ENCODE measurements at places on chromosomes 11 and 22. TPM values are rescaled to one million over a fixed set of nuclear protein-coding genes. Genes with fewer than 3 reads are reported as not detected.

PAMR1 gene
- 46.7 TPM for total RNA-seq

DNA sequence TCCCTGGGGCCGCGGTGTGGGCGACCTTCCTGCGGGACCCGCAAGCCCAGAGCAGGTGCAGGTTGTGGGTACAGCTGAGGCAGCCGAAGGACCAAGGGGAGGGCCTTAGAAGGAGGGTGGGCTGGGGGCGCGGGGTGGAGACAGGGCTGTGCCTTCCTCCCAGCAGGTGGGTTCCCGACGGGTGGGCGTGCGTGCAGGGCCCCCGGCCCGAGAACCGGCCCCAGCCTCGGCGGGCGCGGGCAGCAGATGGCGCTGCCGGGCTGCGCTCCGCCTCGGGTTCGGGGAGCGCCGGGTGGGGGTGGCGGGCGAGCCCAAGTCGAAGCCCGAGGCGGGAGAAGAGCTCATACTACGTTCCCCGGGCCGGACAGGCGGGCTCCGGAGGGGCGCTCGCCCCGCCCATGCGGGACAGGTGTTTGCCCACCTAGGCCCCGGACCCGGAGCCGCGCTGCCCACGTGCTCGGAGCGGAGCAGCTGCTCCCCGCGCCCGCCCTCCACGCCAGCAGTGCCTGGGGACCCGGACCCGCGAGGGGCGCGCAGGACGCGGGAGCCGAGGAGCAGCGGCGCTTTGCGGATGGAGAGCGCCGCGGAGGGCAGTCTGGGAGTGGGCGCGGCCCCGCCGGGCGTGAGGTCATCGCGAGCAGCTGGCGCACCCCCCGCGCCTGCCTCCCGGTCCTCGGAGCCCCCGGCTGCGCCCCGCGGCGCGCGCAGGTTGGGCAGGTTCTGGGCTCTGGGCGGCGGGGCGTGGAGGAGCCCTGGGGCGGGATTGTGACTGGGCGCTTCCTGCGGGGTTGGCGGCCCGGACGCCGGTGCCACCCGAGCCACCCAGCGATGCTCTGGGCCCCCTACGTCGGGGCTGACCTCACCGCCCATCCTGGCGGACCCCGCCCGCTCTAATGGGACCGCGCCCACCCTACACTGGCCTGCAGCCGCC lies 25.3 kb downstream of the DUSP8 start:
- no peak for DNase-seq
- H3K4me1 ChIP-seq, result peaks cover 30% of the 10 kb centered on the region
- H3K27ac ChIP-seq, result peak overlapping the region; percentile 33
- H3K36me3 ChIP-seq, result no peaks in the 10 kb centered on the region

GRCh38 chr22:41367039-41367679 lies 14.6 kb upstream of the TEF start:
- peaks cover 38% of the 10 kb centered on the region for H3K4me1 ChIP-seq
- peak overlapping the region; percentile 47 for H3K4me3 ChIP-seq
- H3K36me3 ChIP-seq, result no peaks in the 10 kb centered on the region

DNA sequence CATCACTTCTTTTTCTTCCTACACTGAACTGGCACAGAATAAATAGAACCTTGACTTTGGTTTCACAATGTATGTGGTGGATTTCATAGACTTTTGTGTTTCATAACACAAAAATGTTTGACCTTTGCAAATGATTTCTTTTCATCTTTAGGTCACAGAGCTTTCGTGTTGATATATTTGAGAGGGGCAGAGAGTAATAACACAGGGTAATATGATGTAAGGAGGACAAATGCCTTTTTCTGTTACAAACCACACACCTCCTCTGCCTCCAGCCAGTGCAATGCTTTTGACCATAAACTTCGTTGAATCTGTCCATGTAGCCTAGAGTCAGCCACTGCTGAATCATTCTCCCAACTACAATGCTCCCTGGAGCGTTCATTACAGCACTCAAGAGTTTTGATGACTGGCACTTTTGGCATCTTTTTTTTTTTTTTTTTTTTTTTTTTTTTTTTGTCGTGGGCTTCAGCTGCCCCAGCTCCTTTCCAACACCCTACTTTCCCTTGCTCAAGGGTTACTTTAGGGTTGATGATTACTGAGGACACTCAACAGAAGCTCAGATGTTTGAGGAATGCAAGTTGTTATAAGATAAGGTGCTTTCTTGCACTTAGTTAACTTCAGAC lies 11.4 kb upstream of the CAT start:
- H3K27me3 ChIP-seq, result no peaks in the 10 kb centered on the region
- H3K36me3 ChIP-seq, result no peaks in the 10 kb centered on the region
- no peak overlapping the region for H3K27ac ChIP-seq
- no peak overlapping the region for H3K4me3 ChIP-seq
- peaks cover 11% of the 10 kb centered on the region for H3K4me1 ChIP-seq

DNA sequence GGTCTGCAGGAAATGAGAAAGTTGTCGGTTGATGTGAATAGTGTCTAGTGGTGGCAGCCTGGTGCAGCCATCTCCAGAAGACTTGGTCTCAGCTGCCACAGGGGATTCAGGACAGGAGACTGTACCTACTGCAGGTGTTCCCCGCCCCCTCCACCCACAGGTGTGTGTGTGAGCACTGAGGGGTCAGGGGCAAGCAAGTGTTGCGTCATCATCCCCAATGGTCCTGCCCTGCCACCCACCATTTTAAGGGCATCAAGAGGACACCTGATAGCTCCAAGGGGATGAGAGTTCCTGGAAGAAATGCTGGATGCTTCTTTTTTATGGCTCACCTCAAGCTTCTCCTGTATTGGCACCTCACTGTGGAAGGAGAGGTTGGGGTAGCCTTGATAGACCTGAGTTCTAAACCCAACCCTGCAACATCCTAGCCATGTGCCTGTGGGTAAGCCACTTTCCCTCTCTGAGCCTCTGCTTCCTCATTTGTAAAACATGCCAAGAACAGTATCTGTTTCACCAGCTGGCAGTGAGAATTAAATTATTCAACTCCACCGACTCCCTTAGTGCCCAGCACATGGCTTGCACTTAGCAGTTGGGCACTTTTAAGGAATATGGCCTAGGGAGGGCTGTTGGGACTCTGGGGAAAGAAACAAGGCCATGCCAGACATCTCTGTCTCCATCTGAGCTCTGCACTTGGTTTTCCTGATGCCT lies 6.1 kb downstream of the C11orf91 start:
- DNase-seq, result no peak
- no peaks in the 10 kb centered on the region for H3K27me3 ChIP-seq
- H3K36me3 ChIP-seq, result no peaks in the 10 kb centered on the region
- H3K4me1 ChIP-seq, result peaks cover 55% of the 10 kb centered on the region

- H3K4me3 ChIP-seq, result no peak overlapping the region
- no peak overlapping the region for H3K27ac ChIP-seq
- H3K36me3 ChIP-seq, result no peaks in the 10 kb centered on the region
- no peak for DNase-seq
These were observed 27.0 kb downstream of the RBMXL2 start for GRCh38 chr11:7115780-7116179.

- H3K4me1 ChIP-seq, result no peaks in the 10 kb centered on the region
- no peak overlapping the region for H3K27ac ChIP-seq
- H3K36me3 ChIP-seq, result no peaks in the 10 kb centered on the region
- H3K4me3 ChIP-seq, result no peak overlapping the region
- no peaks in the 10 kb centered on the region for H3K27me3 ChIP-seq
- DNase-seq, result no peak
These were observed 209.0 kb downstream of the PGR start for GRCh38 chr11:100920593-100920992.

DNA sequence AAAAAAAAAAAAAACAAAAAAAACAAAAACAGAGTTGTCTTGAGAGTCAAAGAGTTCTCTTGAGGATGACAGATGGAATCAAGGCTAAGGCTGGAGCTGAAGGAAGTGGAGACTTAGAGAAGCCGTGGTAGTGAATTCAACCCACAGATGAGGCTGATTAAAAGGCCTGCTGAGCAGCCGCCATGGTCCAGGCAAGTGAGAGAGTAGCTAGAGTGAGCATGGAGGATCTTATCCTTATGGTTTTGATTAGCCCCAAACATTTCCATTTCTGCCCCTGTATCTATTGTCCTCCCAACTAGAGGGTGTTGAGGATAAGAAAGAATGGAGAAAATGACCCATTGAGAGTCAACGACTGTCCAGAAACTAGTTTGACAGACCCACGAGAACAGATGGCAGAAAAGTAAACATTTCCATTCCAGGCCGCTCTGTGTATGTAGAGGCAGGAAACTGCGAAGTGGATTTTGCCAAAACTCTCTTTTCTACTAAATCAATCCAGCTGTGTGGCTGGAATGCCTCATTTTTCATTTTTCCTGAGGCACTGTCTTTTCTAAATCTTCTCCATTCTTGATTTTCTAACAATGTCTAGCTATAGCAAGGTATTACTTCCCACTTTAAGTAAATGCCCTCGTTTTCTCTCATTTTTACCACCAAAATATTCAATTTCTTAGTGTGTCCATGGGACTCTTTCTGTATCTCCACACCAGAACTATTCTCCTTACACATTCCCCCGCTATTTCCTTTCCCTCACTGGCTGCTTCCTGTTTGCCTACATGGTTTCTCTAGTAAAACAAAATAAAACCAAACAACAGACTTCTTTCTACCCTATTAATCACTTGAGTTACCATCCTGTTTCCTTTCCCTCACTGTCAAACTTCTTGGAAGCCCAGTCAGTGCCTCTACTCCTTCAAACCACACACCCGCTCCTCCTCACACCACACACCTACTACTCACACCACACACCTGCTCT lies 5.4 kb upstream of the MMP8 start:
- no peak overlapping the region for H3K4me3 ChIP-seq
- no peaks in the 10 kb centered on the region for H3K4me1 ChIP-seq
- no peaks in the 10 kb centered on the region for H3K27me3 ChIP-seq
- no peak for DNase-seq

- no peaks in the 10 kb centered on the region for H3K27me3 ChIP-seq
- no peaks in the 10 kb centered on the region for H3K36me3 ChIP-seq
- H3K27ac ChIP-seq, result no peak overlapping the region
- no peak overlapping the region for H3K4me3 ChIP-seq
These were observed 10.1 kb downstream of the LMO1 start for GRCh38 chr11:8253566-8253965.

CFAP300 gene
- 1.7 TPM for total RNA-seq

BRSK2 gene
- total RNA-seq, result 3.9 TPM

GRCh38 chr11:88355887-88356286 lies 18.4 kb upstream of the CTSC start:
- H3K36me3 ChIP-seq, result no peaks in the 10 kb centered on the region
- H3K27ac ChIP-seq, result no peak overlapping the region
- no peak overlapping the region for H3K4me3 ChIP-seq
- no peaks in the 10 kb centered on the region for H3K27me3 ChIP-seq

ARHGAP8 gene
- total RNA-seq, result 9.3 TPM

DNA sequence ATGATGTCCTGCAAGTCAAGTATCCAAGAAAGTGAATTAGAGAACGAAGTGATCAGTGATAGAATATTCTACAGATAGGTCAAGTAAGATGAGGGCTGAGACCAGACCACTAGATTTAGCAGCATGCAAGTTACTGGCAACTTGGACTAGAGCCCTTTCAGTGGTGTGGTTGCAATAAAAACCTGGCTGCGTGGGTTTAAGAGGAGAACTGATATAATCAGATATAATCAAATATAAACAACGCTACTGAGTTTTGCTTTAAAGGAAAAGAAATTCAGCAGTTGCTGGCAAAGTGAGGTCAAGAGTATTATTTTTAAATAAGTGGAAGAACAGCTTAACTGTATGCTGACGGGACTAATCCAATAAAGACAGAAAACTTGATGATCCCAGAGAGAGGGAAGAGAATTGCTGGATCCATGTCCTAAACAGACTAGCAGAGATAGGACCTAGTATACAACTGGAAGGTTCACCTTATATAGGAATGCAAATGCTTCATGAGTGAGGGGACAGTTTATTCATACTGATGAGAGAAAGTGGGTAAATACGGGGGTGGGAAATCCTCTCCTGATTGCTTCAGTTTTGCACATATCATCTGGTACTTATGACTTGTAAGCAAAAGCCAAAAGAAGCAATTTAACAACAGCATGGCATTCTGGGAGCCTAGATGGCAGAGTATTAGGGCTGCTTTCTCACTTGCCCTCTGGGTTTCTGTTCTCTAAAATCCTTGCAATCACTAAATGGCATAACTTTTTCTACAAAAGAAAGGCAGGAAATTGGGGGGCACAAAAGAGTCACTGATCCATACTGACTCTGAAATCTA lies 146.2 kb downstream of the RBFOX2 start:
- H3K4me1 ChIP-seq, result peaks cover 36% of the 10 kb centered on the region
- H3K27me3 ChIP-seq, result no peaks in the 10 kb centered on the region
- H3K36me3 ChIP-seq, result no peaks in the 10 kb centered on the region
- no peak overlapping the region for H3K27ac ChIP-seq

GRCh38 chr22:48750826-48751440 lies 1076.7 kb downstream of the BRD1 start:
- peak; percentile 49 for DNase-seq
- no peak overlapping the region for H3K27ac ChIP-seq
- no peaks in the 10 kb centered on the region for H3K27me3 ChIP-seq
- no peaks in the 10 kb centered on the region for H3K4me1 ChIP-seq
- H3K4me3 ChIP-seq, result no peak overlapping the region
- H3K36me3 ChIP-seq, result no peaks in the 10 kb centered on the region

NF2 gene
- 15.7 TPM for total RNA-seq

DNA sequence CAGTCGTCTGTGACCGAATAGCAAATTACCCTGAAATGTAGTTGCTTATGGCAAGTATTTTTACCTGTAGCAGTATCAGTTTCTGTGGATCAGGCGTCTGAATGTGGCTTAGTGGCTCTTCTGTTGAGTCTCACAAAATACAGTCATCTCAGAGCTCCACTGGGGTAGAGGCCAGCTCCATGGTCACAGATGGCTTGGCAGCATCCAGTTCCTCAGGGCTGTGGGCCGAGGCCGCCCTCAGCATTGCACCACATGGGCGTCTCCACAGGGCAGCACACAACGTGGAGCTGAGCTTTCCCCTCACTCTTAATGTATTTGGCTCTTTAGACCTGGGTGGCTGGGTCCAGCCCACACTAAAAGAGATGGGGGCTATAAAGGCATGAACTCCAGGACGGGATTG lies 57.8 kb downstream of the SBF1 start:
- DNase-seq, result no peak
- no peak overlapping the region for H3K27ac ChIP-seq
- H3K27me3 ChIP-seq, result no peaks in the 10 kb centered on the region

KCNJ11 gene
- total RNA-seq, result not detected

SH3BP1 gene
- total RNA-seq, result 34.1 TPM

SESN3 gene
- total RNA-seq, result 28.2 TPM

- H3K4me1 ChIP-seq, result peaks cover 55% of the 10 kb centered on the region
- peak overlapping the region; percentile 2 for H3K4me3 ChIP-seq
- H3K27ac ChIP-seq, result peak overlapping the region; percentile 96
- no peaks in the 10 kb centered on the region for H3K36me3 ChIP-seq
These were observed 5.0 kb downstream of the MICALL1 start for GRCh38 chr22:37910890-37911672.

ZNRD2 gene
- 68.5 TPM for total RNA-seq

- H3K4me3 ChIP-seq, result no peak overlapping the region
- H3K27me3 ChIP-seq, result no peaks in the 10 kb centered on the region
- DNase-seq, result no peak
These were observed 66.1 kb downstream of the OR5AK2 start for GRCh38 chr11:57054817-57055216.

Measured in vagina (tissue), 2 donors.